ENCODE measurements at places on chromosomes 7 and 10. TPM values are rescaled to one million over a fixed set of nuclear protein-coding genes. Genes with fewer than 3 reads are reported as not detected.

- no peaks in the 10 kb centered on the region for H3K4me1 ChIP-seq
- H3K36me3 ChIP-seq, result no peaks in the 10 kb centered on the region
- H3K27me3 ChIP-seq, result no peaks in the 10 kb centered on the region
- no peak overlapping the region for H3K27ac ChIP-seq
These were observed 42.5 kb upstream of the AHR start for GRCh38 chr7:17255926-17256325.

DNA sequence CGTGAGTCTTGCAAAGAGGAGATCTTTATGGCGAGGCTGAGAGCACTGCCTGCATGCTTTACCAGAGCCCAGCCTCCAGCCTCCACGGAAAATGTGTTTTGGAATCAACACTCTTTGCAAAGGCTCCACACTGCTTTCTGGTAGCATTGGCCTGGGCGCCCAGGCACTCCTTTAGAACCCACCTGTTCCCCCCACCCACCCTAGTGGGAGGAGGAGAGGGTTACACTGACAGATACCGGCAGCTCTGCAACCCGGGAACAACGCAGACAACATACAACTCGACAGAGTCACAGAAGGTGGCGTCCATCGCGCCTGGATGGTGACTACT is 5.5 kb upstream of the MNX1 start:
- peaks cover 95% of the 10 kb centered on the region for H3K27me3 ChIP-seq

GRCh38 chr7:698515-699475 is 27.7 kb upstream of the DNAAF5 start:
- no peak overlapping the region for H3K27ac ChIP-seq
- H3K36me3 ChIP-seq, result peaks cover 25% of the 10 kb centered on the region
- no peaks in the 10 kb centered on the region for H3K27me3 ChIP-seq
- H3K4me1 ChIP-seq, result no peaks in the 10 kb centered on the region
- DNase-seq, result no peak

DNA sequence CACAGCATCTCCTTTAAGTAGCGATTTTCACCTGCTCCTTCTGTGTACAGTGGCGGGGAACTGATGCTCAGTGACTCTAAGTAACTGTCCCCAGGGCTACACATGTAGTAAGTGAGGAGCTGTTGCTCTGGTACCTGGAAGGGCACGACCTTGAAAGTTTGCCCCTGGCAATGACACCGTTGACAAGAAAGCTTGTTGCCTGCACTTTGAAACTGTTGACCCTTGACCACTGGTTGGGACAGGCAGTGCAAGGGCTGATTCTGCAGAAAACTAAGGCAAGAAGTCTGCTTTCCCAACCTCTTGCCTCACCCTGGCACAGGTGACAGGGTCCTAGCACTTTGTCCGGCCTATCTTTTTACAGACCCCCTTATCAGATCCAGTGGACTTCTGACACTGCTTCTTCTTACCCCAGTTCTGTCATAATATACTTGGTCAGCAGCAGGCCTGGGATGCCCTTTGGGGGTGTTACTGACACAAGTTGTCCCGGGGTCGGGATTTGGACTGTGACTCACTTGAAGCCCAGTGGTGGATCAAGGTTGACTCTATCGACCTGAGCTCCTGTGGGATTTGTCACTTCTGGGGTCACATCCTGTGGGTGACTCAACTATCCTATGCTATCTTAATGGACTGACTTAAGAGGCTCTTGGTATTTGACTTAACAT is 5.8 kb downstream of the ACSL5 start:
- no peaks in the 10 kb centered on the region for H3K4me1 ChIP-seq
- no peaks in the 10 kb centered on the region for H3K36me3 ChIP-seq
- H3K4me3 ChIP-seq, result no peak overlapping the region

JMJD1C gene
- total RNA-seq, result 195 TPM
